ENCODE measurements at places on chromosomes 3 and 15.

DNA sequence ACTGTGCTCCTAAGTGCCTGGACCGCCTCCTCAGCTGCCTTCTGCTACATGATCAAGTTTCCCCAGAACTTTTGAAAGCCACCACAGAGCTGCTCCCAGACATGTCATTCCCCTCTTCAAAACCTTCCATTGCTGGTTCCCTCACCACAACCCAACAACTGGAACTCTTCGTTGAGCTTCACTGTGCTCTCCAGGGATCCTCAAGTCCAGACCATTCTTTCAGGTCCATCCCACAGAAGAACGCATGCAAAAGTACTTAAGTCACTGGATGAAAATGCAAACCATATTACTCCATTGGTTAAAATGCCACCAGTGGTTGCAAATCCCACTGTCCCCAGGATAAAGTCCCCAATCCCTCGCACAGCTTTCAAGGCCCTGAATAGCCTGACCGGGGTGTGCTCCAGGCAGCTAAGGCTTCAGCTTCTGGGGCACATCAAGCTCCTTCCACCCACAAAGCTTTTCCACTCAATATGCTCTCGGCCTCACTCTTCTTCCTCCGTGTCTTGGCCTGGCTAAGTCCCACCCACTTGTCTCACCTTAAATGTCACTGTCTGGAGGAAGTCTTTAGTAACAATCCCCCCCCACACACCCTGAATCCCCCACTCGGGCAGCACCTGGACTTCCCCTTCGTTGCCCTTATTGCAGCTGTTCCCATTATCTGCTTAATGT is 84.8 kb downstream of the XXYLT1 start:
- DNase-seq: no peak
- no peak overlapping the region for H3K27ac ChIP-seq
- no peaks in the 10 kb centered on the region for H3K27me3 ChIP-seq

DNA sequence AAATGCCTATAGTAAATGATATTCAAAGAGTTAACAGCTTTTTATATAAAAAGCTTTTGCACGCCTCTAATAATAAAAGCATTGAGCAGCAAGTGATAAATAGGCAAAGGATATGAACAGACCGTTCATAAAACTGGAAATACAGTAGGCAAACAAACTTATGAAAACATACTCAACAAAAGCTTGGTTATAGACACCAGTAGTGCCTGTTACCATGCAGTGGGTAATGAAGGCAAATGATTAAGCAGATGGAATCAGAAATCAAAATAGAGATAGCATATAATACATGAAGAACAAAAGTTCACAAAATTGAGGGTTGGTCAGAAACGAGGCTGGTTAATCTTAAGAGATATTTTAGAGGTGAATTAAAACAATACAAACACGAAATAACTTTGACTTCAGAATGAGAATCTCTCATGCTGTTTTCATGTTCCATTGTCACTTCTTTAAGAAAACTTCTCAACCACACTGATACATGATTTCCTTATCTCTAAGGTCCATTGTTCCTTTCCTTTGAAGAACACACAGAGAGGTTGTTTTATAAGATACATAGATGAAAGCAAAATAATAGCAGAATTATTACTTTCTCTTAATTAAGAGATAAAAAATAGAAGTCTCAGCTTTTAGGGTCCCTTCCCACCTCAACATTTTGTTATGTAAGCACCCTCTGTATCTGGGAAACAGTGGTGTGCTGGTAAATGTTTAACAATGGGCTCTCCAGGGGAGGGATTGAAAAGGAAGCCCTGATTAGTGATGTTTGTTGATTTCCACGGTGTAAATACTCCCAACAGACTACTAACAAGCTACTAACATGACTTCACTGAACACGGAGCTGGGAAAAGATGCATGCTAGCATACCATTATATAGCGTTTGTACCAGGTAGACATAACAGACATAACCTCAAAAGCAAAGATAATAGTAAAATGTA is 12.6 kb downstream of the RASGRP1 start:
- no peaks in the 10 kb centered on the region for H3K27me3 ChIP-seq
- DNase-seq: no peak
- H3K4me3 ChIP-seq: no peak overlapping the region
- no peaks in the 10 kb centered on the region for H3K36me3 ChIP-seq
- peaks cover 1% of the 10 kb centered on the region for H3K4me1 ChIP-seq

DNA sequence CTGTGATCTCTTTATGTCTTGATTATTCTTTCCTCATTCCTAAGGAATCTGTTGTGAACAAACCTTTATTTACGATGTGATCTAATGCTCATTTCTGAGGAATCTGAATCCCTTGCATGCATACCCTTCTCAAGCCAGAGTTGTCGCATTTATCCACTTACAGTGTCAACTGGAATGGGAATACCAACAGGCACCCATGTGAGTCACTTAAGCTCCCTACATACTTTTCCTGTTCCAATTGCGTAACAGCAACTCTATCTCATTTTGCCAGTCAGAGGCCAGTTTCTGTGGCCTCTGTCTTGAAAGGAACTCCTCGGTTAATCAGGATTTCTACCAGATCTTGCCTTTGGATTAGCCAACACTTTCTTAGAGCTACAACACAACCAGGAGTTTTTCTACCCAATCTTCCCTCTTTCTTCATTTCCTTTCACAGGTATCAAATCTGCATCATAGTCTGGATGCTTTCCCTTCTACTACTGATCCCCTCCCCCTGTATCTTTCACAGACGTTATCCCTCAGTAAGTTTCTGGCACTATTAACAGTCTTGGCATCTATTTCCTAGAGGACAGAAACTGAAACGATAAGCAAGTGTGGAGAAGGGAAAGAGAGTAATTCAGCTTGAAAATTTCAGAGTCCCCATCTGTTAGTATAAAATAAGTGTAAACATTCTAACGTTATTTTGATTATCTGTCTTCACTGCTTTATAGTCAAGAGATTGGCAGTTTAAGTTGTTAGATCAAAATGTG is 66.8 kb upstream of the BCHE start:
- H3K27me3 ChIP-seq: no peaks in the 10 kb centered on the region
- no peak overlapping the region for H3K27ac ChIP-seq
- no peak for DNase-seq
- H3K36me3 ChIP-seq: no peaks in the 10 kb centered on the region
- no peaks in the 10 kb centered on the region for H3K4me1 ChIP-seq

DNA sequence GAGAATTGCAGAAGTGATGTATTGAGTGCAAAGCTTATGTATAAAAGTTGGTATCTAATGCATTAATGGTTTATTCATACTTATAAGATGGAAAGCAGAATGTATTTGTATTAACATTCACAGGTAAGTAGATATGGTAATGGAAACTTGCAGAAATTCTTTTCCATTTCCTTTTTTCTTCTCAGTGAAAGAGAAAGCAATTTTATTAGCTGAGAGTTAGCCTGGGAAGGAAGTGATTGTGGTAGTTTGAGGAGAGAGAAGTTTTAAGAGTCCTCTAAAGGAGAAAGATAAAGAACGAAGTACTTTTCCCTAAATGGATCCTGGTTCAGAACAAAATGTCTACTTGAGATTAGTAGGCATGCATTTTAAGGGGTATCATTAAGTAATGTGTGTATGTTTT is 60.1 kb upstream of the OSTN start:
- H3K4me3 ChIP-seq: no peak overlapping the region
- DNase-seq: no peak
- H3K4me1 ChIP-seq: no peaks in the 10 kb centered on the region
- no peaks in the 10 kb centered on the region for H3K36me3 ChIP-seq

DNA sequence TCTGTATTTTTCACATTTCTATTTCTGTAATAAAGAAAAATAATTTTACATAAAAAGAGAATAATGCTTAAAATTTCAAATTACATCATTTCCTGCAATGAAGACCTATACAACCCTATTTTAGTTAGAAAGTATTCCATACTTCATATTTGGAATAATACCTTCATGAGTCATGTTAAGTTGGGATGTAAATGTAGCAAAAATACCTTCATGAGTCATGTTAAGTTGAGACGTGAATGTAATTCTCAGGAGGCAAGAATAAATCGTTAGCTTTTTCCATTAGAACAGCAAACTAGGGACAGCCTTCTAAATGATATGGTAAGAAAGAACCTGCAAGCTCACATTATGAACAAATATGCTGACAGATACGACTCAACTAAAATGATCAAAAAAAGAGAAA is 91.9 kb downstream of the NAALADL2 start:
- H3K27ac ChIP-seq: no peak overlapping the region
- no peak overlapping the region for H3K4me3 ChIP-seq
- no peaks in the 10 kb centered on the region for H3K27me3 ChIP-seq
- DNase-seq: no peak
- H3K4me1 ChIP-seq: no peaks in the 10 kb centered on the region
- H3K36me3 ChIP-seq: no peaks in the 10 kb centered on the region

DNA sequence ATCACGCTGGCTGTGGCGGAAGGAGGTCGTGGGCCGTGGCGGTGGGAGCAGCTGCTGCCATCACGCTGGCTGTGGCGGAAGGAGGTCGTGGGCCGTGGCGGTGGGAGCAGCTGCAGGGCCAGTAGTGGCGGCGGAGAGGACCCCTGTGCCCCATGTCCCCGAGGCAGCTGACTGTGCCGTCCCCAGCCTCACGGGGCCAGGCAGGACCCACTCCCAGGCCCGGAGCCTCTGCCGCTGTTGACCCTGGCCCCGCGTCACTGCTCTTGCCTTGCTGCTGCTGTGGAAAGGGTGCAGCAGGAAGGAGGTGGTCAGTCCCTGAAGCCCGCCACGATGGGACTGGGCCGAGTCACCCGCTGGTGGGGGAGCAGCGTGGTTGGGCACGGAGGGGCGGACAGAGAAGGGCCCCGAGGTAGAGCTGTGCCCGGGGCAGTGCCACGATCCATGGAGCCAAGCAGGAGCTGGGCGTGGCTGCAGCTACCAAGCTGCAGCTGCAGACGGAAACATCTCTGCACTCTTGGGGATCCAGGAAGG is 71.2 kb downstream of the GLB1 start:
- H3K4me3 ChIP-seq: no peak overlapping the region
- H3K36me3 ChIP-seq: no peaks in the 10 kb centered on the region
- no peaks in the 10 kb centered on the region for H3K27me3 ChIP-seq
- no peak overlapping the region for H3K27ac ChIP-seq
